ENCODE measurements at places on chromosomes 2 and 18.

DNA sequence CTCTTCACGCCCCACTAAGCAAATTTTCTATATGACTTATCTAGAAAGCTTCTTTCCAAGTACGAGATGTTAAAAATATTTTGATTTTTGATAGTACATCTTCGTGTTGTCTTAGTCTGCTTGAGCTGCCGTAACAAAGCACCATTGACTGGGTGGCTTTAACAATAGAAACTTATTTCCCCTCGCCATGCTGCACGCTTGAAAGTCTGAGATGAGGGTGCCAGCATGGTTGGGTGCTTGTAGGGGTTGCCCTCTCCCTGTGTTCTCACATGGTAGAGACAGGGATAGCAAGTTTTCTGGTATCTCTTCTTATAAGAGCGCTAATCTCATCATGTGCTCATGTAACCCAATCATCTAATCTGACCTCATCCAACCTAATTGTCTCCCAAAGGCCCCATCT is 106.2 kb downstream of the TANC1 start:
- DNase-seq = no peak

DNA sequence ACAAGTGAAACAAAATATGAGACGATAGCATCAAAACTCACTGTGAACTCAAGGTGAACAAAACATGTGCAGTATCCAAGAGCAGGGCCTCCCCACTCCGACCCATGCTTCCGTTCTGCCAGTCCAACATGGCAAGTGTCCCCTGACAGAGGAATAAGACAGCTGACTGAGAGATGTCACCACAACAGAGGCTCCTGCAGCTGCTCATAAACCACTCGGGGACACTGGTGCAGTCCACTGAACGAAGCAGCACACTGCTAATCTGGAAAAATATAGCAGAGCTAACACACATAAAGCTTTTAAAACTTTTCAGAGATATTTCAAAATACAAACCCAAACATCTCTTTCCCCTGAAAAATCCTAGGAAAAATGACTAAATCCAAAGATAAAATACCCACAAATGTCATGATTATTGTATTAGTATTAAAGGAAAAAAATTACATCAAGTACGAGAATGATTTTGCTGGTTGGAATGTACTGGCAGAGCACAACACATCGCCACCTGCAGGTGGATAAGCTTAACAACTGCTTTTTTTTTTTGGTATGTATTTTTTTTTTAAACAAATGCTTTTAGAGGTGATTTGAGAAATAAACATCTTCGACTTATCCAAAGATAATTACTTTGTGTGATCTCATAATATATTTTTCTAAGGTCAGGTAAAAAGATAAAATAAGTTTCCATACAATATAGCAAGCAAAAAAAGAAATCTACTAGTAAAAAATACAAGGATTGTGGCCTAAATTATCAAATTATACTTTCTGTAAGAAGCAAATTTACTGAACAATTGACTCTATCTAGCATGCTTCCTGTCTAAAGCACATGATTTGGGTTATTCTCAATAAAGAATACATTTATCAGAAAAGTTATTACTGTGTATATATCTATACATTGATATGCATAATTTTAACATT is 18.6 kb downstream of the THADA start:
- DNase-seq = no peak

GRCh38 chr2:182824767-182825158 is 41.7 kb downstream of the FRZB start:
- no peak for DNase-seq

GRCh38 chr2:237497009-237497837 is 10.2 kb downstream of the MLPH start:
- DNase-seq = no peak

- DNase-seq = no peak
Observed at GRCh38 chr2:43729491-43730174, 44.2 kb upstream of the DYNC2LI1 start.
